ENCODE measurements at places on chromosomes 4 and X. TPM values are rescaled to one million over a fixed set of nuclear protein-coding genes. Genes with fewer than 3 reads are reported as not detected.

DNA sequence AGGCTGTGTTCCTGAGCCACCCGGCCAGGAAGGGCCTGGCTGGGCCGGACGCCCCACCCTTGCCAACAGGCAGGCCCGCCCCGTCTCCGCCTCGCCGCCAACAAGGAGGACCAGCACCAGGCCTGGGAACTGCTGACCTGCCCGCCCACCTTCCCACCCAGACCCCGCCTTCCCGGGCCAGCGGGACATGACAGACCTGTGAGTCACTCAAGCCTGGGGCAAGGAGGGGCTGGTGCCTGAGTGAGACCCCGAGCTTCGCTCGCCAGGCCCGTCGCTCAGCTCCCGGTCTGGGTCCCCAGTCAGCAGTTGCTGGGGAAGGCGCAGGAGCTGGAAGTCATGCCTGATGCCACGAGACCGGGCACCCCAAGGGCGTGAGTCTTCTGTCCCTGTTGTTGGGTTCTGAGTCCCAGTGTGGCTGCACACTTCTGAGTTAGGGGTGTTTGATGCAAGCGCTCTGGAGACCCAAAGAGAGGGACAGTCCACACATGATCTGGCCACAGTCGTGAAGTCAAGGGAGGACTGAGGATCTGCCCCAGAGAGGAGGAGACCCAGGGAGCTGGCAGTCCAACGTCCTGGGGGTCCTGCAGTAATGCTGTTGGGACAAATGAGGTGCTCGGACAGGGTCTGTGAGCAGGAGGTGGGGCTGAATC, at the start of gene DNASE1L1:
TSS of gene DNASE1L1 (minus strand) at position 33 of the 650 bp plus-strand sequence. CDS start 3,686 bp downstream, outside the sequence.
- peak; percentile 83 for DNase-seq

GRCh38 chr4:81572402-81572801, 100.7 kb upstream of the RASGEF1B start:
- no peak for DNase-seq

Gene HTN1
- total RNA-seq = not detected

- DNase-seq = no peak
Measured at GRCh38 chr4:37244583-37245390, at the start of gene NWD2. Gene NWD2 (plus strand): TSS chr4:37244743. CDS start chr4:37245068, 325 bp downstream.

GRCh38 chr4:68176500-68176899, 46.8 kb upstream of the TMPRSS11F start:
- no peak for DNase-seq

GRCh38 chrX:46912603-46913491, 626 bp downstream of the JADE3 start:
- peak; percentile 39 for DNase-seq

Gene CLNK
- total RNA-seq = not detected

DNA sequence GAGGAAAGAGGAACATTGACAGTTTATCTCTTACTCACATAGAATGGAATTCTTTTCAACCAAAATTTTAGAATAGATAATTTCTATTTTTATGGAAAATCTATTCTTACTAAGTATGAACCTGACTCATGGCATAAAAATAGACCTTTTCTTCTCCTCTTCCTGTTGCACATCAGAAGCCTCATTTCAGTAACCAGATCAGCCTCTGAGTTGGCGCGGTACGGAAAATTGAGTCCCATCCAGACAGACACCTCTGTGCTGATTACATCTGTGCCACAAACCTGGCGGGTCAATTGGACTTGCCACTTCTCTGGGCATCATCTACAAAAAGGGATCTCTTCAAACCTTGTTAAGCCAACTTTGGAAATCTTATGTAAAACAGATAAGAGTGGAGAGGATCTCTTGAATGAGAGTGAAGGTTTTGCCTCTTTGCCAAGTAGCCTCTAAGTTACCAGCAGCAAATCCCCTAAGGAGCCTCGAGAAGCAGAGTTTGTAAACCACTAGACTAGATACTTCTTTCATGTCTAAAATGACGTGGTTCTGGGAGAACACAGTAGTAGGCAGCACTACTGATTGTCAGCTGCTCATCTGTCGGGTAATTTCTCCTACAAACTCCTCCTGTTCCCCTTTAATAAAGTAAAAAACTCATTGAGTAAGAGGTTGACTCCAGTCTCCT, 37.4 kb downstream of the TENM3 start:
- no peak for DNase-seq

Gene PNPLA4
- total RNA-seq = 14.9 TPM

DNA sequence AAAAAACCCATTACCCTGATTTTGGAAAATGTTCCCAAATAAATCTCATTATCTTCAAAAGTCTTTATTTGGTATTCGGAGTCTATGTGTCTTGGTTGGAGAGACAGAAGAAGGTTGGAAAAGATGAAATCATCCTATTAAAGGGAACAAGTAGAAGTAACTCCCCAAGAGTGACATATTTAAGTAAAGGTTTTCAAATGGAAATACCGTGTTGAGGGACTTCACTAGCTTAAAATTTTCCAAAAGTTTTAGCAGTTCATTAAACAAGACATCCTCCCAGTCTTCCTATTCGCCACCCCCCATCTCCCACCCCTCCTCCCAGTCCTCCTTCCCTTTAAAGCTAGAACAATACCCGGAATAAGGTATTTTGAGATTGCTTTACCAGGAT, 62.7 kb upstream of the CCDC160 start:
- DNase-seq = no peak

DNA sequence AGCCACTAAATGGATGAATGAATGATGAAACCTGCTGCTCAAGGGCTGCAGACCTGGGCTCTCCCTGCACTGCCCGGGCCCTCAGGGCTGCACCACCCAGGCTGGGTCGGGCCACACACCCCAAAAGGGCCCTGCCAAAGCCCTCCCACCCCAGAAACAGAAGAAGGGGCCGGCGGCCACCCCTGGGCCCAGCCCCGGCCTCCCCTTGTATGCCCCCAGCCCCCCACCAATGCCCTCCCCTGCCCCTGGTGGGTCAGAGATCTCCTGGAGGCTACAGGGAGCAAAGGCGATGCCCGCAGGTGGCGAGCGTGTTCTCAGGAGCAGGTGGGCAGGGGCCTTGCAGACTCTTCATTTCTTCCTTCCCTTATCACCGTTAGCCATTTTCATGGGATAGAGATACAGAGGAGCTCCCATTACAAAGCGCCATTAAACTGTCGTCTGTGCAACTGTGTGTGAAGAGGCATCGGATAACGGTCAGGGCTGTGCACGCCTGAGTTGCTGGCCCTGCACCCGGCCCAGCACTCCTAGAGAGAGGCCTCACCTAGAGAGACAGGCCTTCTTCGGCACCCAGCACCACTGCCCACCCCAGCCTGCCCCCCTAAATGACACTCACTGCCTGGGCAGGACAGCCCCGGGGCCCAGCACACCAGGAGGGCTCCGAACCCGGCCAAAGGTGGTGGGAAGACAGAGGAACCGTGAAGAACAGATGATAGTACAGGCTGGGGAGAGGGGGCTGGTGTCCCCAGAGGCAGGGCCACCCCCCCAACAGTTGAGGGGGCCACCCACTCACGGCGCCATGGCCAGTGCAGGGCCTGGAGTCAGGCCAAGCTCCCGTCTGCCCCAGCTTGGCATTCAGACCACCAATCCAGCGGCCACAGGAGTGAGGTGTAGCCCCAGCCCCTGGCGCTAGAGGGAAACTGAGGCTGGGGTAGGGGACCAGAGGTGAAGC, 133.7 kb downstream of the FAM53A start:
- DNase-seq = no peak

DNA sequence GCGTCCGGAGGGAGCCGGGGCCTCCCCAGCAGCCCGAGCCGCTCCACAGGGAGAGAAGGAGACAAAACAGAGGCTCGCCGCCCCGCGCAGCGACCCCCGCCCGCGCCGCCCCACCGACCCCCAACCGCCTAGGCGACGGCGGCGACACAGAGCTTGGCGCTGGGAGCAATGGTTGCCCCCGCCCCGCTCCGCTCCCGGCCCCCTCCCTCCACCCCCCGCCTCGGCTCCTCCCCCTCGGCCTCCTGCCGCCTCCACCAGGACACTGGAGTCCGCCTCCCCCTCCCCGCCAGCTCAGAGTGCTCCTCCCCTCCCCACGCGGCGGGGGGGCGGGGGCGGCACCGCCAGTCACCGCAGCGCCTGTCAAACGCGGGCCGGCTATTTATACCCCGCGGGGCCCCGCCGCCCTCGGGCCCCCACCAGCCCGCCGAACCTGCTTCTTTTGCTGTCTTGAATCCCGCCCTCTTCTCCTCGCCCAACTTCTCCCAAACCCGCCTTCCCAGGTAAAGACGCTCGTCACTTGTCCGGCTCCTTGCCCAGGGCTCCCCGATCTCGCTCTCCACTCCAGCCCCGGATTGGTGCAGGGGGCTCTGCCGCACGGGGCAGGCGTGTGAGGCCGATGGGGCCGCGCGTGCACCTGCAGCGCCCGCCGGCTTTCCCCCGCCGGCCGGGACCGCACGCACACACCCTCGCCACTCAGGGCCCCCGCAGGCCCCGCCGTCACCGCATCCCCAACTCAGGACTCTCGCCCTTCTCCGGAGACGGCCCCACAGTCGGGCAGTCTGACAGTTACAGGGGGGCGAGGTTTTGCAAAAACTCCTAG, at the start of gene ELF2:
TSS of gene ELF2 (minus strand) at position 170 of the 820 bp plus-strand sequence. CDS start 39,517 bp downstream, outside the sequence.
- DNase-seq = peak; percentile 68

- DNase-seq = peak; percentile 20
Measured at GRCh38 chrX:133661962-133662839, 246.9 kb upstream of the GPC4 start.

DNA sequence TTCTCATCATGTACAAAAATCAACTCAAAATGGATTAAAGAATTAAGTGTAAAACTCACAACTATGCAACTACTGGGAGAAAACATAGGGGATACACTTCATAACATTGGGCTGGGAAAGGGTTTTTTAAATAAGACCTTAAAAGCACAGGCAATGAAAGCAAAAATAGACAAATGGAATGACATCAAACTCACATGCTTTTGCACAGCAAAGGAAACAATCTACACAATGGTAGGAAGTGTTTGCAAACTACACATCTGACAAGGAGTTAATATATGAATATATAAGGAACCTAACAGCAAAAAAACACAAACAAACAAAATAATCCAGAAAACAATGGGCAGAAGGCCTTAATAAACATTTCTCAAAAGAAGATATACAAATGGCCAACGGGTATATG, 57.9 kb downstream of the FREM3 start:
- DNase-seq = no peak

- DNase-seq = no peak
Measured at GRCh38 chr4:183924362-183925044, 19.4 kb downstream of the STOX2 start.

DNA sequence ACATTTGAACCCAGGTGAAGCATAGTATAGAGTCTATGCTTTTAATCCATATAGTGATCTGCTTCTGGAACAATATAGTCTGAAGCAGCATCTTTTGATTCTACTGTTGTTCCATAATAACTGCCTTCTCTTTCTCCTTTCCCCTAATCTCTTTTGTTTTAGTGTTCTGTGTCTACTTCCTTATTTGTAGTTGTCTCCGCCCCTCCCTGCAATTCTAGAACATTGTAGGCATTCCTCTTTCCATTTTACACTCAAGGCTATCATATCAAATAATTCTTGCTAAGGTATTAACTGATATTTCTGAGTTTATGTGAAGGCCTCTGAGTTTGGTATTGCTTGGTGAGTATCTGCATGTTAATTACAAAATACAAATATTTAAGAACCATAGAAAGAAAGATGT, 11.6 kb downstream of the BLTP1 start:
- DNase-seq = no peak

DNA sequence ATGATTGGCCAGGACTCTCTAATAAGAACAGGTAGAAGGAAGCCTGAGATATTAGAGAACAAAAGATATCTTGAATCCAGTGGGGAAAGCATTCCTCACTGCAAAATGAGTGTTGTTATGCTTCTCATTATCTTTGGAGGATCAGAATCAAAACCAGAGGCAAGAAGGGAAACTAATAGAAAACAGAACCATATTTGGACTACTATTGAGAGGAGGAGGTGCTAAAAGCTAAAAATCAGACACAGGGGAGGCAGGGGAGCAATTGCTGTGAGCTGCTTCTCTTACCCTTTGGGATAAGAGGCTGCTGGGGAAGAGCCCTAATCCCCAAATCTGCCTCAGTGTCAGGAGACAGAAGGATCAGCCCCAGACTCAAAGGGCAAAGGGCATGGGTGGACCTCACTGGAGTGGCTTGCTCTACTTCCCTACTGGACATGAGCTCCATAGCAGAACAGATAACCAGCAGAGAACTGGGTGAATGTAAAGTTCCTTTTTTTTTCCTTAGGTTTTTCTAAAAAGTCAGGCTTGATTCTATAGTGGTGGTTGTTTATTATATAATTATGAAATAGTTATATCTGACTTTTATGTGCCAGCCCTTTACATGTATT, 60.1 kb downstream of the SEPTIN11 start:
- DNase-seq = no peak

Gene RTL3
- total RNA-seq = not detected

Gene PAGE2
- total RNA-seq = not detected

DNA sequence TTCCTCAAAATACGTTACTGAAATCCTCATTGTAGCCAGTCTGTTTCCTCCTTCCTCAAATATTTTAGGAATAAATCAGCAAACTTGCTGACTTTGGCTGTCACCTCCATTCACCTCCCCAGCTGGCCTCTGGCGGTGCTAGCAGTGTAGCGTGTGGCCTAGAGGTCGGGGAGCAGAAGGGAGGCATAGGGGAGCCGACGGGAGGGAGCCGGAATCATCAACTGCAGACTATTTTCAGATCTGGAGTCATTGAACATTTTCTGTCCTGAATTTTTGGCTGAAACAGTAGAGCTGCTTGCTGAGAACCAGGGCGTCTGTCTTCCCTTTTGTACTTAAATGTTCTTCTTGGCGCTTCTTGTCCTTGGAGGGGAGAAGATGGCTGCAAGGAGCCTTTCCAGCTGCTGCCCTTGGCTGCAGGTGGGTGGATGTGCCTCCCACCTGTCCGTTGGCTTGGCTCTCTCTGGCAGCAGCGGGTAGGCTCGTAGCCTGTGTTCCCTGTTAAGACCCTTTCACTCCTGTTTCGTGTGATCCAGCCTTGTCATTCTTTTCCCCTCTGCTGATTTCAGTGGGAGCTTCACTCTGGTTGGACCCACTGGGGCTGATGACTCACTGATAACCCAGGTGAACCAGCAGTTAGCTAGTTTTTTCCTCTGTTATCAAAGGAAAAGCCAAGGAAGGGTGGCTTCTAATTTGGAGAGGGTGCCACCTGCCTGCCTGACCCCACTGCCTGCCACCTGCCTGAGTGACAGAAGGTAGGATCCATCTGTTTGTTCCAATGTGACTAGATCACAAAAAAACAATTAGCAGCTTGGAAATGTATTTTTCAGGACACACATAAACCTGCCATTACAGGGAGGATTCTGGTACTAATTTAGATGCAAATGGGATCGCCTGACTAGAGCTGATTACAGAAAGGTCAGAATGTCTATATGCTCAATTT, 135.9 kb downstream of the GATB start:
- no peak for DNase-seq

Gene PAGE2B
- total RNA-seq = not detected

- DNase-seq = no peak
Measured at GRCh38 chrX:40177942-40178715, 80.4 kb upstream of the BCOR start.

Gene NAA11
- not detected for total RNA-seq

Gene GC
- total RNA-seq = 0.35 TPM

Gene FAM47A
- total RNA-seq = not detected

Data from HepG2 (cell line).